CD8-positive, alpha-beta memory T cell (primary cell): ENCODE measurements at places on chromosomes 2 and 18.

- DNase-seq = no peak
Observed at GRCh38 chr18:34511435-34511834, 198.7 kb upstream of the DTNA start.

GRCh38 chr2:127078028-127078427, 28.9 kb downstream of the BIN1 start:
- DNase-seq = no peak

DNA sequence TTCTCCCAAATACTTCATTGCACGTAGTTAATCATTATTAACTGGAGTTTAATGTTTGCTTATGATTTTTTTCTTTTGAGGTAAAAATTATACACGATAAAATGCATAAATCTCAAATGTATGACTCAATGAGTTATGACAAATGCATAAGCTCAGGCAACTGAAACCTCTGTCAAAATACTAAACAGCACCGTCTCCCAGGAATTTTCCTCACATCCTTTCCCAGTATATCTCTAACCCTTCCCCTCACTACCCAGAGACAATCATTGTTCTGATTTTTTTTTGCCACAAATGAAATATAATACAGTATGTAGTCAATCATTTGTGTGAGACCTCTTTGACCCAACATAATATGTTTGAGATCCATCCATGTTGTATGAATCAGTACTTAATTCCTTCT, 606.5 kb downstream of the CPS1 start:
- no peak for DNase-seq

DNA sequence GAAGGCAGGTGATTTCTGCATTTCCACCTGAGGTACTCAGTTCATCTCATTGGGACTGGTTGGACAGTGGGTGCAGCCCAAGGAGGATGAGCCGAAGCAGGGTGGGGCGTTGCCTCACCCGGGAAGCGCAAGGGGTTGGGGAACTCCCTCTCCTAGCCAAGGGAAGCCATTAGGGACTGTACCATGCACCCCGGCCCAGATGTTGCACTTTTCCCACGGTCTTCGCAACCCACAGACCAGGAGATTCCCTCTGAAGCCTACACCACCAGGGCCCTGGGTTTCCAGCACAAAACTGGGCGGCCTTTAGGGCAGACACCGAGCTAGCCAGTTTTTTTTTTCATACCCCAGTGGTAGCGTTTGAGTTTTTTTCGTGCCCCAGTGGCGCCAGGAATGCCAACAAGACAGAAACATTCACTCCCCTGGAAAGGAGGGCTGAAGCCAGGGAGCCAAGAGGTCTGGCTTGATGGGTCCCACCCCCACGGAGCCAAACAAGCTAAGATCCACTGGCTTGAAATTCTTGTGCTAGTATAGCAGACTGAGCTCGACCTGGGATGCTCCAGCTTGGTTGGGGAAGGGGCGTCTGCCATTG, 75.9 kb upstream of the RANBP2 start:
- DNase-seq = no peak

- DNase-seq = no peak
Observed at GRCh38 chr2:241649404-241649803, 11.9 kb downstream of the ATG4B start.

DNA sequence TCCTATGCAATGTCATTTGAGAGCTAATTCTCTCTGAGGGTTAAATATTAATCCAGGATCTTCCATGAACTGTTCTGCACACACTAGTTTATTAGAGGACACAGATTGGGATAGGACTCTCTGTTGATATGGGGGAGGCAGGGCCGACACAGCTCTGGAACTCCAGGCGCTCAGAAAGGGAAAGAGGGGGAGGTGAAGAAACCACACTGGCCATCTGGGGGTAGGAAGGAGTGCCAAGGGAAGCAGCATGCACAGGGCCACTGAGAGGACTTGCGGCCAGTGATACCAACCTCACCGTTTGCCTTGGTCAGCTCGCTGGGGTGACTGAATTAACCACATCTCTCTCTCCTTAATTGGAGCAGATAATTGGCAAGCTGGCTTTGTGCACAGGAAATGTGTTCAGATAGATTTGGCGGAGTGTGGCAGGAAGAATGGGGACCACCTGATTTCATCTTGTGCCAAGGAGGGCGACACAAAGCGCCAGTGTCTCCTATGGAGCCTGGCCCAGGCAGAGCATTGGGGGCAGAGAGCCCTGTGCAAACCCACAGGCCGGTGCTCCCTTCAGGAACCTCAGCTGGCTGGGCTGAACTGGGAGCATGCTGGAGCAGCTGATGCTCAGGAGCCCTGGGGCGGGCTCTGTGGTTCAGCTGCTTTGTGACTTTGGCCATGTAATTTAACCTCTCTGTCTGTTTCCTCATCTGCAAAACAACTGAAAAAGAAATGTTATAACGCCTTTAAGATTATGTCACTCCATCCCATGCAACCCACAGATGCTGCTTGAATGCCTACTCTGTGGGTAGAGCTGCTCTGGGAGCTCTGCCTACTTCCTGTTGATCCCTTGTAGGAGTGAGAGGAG, 114.7 kb upstream of the STON1 start:
- no peak for DNase-seq

- DNase-seq = no peak
Observed at GRCh38 chr2:40346535-40347354, 105.1 kb downstream of the SLC8A1 start.

GRCh38 chr2:17911491-17912260, 33.2 kb downstream of the KCNS3 start:
- no peak for DNase-seq

DNA sequence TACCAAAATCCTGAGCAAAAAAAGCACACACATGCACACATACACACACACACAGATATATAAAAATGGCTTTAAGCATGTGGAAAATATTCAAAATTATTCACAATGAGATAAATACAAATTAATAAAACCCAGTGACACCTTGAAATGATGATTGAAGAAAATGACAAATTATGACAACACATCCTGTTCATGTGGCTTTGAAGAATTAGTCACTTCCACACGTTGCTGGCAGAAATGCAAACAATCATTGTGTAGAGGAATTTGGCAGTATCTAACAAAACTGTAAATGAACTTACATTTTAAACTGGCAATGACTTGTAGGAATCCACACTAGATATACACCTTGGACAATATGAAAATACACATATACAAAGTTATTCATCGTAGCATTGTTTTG, 95.8 kb upstream of the RGPD4 start:
- no peak for DNase-seq

DNA sequence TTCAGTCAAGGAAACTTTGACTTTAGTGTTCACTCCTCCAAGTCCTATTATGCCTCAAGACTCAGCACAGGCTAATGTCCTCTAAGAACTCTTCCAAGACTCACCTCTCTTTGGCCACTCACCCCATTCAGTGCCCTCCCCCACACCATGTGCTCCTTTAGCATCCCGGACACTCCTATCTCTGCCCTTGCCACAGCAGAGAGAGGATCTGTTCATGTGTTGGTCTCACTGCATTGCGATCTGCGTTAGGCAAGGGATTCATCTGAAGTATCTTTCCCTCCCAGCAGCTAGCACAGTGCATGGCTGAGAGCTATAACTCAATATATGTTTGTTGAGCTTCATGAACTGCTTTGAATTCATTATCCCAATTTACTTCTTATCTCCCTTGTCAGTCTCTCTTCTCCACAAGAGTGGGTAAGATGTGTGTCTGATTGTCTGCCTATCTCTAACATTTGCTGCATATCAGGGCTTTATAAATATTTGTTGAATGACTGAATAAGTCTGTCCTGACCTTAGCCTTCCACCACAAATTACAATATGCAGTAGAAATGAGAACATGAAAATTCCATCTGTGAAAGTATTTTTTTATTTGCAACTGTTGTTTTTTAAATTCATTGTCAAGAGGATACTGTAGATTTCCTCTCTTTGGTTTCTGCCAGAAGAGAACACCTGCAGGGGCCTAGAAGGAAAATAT, 179.9 kb upstream of the NCKAP5 start:
- DNase-seq = no peak

GRCh38 chr2:101781326-101781725, 83.8 kb downstream of the MAP4K4 start:
- DNase-seq = no peak

DNA sequence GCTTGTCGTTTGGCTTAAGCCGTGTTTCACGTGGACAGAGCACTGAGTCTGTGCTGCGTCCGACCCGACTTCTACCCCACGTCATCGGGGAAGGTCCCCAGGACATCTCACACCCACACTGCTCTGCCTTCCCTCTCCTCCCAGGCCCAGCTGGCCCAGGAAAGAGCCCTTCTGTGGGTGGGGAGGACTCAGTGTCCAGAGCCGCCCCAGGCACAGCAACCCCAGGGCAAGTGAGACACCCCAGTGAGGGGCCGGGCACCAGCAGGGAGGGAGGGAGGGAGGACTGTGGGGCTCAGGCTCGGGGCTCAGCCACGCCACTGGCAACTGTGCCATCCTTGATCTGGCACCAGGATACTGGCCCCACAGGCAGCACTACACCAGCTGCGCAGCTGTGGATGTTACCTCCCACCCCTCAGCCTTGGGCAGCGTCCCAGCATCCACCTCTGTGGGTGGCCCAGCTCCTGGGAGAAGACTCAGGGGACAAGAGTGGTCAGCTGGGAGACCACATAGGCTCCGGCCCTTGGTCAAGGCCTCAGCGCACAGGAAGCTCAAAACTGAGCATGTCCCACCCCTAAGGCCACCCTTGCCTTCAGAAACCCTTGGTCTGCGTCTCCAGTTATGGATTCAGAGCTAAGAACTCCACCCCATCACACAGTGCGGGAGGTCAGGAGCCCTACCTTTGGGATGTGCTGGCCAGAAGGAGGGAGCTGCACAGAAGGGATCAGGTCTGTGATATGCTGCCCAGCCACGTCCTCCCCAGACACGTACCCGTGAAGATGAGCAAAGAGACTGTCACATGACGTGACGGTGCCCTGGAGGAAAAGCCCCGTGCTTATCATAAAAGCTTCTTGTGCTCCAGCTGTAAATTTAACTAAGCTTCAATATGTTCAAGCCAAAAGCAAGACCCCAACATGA, 11.7 kb downstream of the PASK start:
- no peak for DNase-seq

GRCh38 chr2:20649576-20649975, 1.3 kb downstream of the HS1BP3 start:
- no peak for DNase-seq

DNA sequence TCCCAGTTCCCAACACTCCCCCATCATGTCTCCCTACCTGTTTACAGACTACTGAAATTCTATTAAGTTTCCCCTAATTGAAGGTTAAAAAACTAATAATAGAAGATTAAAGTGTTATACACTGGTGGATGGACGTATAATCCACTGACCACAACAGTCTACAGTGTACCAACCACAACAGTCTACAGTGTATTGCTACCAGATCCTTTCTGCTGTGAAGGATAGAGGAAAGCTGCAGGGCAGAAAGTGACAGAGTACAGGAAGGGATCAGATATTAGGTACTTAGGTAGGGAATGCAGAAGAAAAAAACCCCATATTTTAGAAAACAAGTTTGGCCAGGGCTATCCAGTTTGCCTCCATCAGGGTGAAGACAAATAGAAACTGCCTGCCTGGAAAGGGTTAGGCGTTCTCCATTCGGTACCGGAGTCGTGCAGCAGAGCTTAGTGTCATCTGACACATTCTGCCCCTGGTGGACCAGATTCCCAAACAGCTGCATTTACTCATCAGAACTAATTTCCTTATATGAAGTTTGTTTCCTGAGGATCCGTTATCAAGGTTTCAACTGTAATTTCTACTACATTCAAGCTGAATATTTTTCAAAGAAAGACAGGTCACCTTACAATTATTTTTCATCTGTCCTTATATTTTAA, 49.9 kb downstream of the KLF7 start:
- DNase-seq = no peak
